Skeletal muscle cell (primary cell): ENCODE measurements at places on chromosomes 3 and 15.

DNA sequence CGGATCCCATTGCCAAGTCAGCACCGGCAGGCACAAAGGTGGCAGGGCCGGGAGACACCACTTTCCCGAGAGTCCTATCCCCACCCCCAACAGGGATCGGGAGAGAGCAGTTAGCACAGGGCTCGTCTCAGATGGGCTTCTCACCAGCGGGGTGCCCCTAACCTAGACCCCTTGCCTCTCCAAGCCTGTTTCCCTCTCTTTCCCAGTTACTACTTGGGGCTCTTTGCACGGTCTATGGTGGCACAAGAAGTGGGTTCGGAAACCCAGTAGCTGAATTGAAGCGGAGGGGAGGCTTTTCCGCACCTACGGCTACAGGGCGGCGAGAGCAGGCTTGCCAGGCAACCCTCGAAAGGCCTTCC, 383 bp upstream of the EFCC1 start:
- no peak for DNase-seq

DNA sequence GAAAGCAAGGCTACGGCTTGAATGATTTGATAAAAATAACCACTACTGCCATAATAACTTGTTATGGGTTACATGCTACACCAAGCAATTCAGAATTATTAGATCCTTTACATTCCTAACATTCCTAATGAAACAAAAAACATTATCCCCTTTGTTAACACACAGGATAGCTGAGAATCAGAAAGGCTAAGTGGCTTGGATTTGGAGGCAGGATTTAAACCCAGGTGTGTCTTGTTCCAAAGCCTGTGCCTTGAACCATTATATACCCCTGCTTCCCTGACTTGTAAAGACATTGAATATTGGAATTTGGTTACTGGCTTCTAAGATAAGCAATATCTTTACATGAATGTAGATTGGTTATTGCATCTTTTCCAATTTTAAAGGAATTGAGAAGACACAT, 417.1 kb upstream of the GOLIM4 start:
- no peak for DNase-seq

- DNase-seq: no peak
Observed at GRCh38 chr15:84872009-84872910, 12.2 kb upstream of the SLC28A1 start.

DNA sequence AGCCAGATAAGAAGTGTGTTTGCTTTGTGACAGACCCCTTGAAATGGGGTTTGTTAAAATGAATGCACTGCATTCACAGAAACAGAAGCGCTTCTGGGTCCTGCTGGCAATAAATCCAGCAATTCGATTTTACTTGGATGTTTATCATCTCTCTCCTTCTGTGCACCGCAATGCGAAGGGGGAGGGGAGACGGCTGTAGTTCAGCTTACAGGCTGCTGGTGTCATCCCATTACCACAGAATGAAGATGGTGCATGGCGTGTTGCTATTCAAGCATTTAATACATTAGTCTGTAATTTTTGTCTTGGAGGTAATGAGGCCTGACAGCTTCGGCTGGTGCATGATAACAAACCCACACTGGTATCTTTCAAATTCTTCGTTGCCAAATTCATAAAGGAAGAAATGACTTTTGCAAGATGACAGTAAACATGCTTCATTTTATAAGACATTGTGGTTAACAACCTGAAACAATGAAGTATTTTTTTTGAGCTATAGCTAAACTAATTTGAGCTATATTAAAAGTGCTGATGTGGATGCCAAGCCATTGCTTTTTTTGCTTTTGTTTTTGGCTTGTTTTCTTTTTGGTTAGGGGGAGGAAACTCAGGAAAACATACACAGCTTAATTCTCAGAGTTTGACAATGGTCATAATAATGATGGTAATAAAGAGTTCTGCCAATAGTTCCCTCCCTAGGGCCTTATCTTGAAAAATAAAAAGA, 418.3 kb downstream of the OTOL1 start:
- peak; percentile 51 for DNase-seq

DNA sequence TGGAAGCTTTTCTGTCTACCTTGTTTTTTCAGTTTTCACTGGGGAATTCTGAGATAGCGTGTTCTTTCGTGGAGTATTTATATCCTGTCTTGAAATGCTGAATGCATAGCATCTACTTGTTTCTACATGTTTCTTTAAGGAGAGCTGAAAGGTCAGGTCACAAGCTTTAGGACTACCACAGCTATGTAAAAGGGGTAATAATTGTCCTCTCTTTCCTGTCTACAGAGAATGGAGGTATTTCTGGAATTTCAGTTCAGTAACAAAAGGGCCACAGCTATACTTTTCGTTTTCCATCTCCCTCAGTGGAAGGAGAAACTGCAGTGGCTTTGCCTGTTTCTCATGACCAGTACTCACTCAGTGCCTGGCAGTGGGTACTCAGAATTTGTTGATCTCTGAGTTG, 4.7 kb downstream of the INAFM2 start:
- no peak for DNase-seq

- DNase-seq: no peak
Observed at GRCh38 chr3:39724233-39724846, 85.1 kb upstream of the MYRIP start.

DNA sequence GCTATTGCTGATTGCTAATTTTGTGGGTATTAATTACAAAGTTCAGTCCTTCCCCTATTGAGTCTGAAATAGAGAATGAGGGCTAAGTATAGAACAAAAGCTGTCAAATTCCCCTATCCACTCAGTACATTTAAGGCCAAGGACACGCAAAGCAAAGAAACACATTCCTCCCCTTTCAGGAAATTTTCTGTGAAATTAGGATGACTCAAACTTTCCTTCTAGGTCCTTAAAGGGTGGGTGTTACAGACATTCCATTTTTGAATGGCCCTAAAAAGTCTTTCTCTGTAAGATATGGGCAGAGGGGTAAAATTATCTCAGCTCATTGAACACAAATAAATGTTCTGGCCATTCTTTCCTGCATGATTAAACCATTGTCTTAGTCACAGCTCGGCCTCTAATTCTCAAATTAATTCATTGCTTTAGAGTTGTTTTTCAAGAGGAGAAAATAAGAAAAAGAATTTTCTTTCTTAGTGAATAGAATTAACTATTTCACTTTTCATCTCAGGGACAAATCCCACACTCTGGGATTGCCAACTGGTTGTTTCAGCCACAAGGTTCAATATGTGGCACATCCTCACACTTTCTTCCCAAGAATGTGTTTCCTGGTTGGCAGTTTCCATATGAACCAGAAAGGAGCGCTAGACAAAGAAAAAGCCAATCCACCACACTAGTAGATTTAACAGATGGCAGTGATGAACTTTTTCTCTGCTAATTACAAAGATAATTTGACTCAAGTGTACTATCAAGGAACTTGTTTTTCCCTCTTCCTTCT, 424.1 kb downstream of the ZNF385D start:
- DNase-seq: peak; percentile 25

GRCh38 chr15:72995849-72996248, 56.4 kb upstream of the NEO1 start:
- no peak for DNase-seq

- no peak for DNase-seq
Observed at GRCh38 chr15:80325206-80325605, 73.2 kb upstream of the CTXND1 start.

GRCh38 chr3:170911051-170911450, 2.6 kb upstream of the EIF5A2 start:
- no peak for DNase-seq

DNA sequence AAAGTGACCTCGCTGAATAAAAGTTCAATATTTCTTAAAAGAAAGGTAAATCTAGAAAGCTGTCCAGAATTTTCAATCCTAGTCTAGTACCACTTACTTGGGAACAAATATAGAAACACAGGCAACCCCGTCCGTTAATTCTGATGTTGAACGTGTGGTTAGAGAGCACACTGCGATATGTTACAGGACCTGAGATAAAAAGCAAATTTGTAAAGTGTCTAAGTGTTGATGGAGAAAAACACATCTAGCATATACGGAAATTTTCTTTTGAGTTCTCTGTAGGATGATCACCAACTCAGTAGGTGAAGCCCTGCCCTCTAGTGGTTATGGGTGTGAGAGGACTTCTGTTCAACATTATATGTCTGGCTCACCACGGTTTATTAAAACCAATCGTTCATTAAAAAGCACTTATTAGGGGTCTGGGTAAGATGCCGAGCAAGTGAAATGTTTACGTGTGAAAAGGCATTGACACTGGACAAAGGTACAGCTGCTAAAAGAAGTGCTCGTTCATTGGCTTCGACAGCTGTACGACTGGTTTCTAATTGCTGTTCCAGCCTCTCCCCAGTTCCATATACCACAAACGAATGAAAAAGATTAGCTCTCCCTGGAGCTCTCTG, 1.0 kb upstream of the ATP2C1 start:
- peak; percentile 43 for DNase-seq
